ENCODE measurements at places on chromosomes 13 and 19.

DNA sequence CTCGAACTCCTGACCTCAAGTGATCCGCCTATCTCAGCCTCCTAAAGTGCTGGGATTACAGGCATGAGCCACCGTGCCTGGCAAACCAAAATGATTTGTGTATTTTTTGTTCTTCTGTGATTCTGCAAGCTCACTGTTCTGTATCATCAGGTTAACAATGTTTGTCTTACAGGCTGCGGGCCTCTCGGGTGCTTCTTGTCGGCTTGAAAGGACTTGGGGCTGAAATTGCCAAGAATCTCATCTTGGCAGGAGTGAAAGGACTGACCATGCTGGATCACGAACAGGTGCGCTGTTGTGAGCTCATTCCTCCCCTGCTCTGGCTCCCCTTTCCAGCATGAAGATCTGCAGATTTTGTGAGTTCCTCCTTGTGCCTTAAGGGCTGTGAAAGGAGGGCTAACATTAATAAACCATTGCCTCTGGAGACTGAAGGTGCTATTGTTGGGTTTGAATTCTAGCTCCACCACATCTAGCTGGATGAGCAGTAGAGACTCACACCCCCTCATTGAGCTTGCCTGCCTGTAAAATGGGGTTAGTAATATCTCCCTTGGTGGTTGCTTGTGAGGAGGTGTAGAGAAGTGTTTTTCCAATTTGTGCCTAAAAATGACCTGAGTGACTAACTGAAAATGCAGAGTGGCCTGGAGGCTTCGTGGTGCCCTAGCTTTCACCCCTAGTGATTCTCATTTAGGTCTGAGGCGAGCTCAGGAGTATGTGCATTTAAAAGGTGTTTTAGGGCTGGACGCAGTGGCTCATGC is 12.9 kb downstream of the SAE1 start:
- no peak for DNase-seq

- DNase-seq = no peak
Observed at GRCh38 chr19:900043-900301, 6.7 kb downstream of the RNU6-9 start.

- no peak for DNase-seq
Observed at GRCh38 chr19:47353307-47353712, 4.2 kb downstream of the DHX34 start.

DNA sequence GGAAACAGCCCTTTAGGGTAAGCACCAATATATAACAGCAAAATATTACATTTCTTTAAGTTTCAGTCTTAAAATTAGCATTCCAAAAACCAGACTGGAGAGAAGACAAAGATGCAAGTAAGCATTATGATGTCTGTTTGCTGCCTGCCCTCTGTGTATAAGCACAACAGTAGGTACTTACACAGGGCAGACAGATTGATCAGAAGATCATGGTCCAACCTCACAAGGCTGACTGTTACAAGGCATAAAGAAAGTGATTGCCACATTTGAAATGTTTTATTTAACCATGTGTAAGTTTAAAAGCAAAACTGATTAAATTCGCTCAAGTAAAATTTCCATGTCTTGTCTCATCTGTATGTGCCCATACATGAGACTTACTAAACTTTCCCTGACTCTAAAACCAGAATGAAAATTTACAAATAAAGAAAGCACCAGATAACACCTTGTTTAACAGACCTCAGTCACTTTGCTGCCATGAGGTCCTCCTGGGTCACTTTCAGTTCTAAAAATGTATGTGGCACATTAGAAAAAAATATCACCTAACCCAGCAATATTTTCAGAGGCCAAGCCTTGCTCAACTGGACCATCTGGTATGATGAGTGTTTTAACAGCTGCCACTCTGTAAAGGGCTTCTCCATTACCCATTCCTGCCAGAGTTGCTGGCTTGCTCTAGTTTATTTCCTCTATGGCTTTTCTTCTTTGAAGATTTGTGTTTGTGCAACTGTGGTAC is 297.0 kb downstream of the RBM26 start:
- no peak for DNase-seq

- DNase-seq = no peak
Observed at GRCh38 chr13:44448373-44448772, 74.7 kb downstream of the SERP2 start.

- DNase-seq = no peak
Observed at GRCh38 chr19:29625186-29625651, 19.1 kb downstream of the POP4 start.

- DNase-seq = no peak
Observed at GRCh38 chr19:5139583-5140325, 170.8 kb downstream of the KDM4B start.

DNA sequence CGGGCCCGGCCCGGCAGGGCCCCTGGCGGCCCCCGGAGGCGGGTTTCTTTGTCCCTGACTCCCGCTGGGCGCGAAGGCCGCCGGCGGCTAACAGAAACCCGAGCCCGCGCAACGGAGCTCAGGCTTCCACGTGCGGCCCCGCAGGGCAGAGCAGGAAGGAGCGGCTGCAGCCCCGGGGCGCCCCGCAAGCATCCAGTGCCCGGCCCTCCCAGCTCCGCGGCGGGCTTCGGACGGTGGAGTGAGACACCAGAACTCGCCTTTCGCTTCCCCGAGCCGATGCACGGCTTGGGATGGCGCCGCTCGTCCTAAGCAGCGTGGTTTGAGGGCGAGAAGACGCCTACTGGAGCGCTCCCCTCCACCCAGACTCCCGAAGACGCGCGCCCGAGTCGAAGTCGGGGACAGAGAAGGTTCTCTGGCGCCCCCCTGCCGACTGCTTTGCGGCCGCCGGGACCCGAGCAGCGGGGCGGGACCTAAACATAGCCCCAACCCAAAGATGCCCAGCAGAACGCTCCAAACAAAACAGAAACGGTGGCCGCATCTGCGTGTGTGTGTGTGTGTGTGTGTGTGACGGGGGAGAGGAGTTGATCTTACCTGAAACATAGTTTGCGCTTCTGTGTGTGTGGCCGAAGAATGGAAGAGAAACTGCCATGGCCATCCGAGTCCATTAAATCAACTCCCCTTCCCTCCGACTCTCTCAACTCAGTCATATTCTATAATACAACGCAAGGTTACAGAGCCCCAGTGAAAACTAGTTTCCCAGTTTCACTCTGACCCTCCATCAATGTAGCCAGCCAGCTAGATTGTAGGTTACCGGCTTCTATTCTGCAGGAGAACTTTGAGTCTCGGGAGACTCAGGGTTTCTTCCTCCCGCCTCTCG is 629 bp upstream of the FGF9 start:
- DNase-seq = peak; percentile 54

DNA sequence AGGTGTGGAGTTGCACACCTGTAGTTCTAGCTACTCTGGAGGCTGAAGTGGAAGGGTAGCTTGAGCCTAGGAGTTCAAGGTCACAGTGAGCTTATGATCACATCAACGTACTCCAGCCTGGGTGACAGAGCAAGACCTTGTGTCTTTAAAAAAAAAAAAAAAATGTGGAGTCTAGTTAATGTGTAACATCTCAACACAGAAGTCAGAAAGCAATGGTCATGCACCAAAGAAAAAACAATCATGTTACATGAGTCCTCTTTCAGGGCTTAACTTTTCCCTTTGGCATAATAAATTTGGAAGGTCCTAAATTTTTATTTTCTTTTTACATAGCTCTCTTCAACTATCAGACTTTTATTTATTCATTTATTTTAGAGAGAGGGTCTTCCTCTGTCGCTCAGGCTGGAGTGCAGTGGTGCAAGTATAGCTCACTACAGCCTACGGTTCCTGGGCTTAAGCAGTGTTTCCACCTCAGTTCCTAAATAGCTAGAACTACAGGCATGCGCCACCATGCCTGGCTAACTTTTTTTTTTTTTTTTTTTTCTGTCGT is 22.3 kb downstream of the SETDB2 start:
- no peak for DNase-seq
